ENCODE measurements at places on chromosomes 2 and 18.

DNA sequence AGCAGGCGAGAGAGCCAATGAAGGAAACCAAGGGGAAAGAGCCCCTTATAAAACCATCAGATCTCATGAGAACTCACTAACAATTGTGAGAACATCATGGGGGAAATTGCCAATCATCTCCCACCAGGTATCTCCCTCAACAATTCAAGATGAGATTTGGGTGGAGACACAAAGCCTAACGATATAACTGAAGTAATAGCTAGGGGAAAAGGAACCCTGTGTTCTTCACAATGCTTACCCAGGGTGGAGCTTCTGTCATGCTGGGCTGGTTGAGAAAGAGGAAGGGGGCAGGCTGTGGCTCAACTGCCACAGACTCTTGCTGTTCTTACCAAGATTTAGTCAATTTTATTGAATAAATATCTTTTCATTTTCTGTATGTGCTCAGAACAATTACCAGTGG, 392.1 kb upstream of the HS6ST1 start:
- no peak for DNase-seq

DNA sequence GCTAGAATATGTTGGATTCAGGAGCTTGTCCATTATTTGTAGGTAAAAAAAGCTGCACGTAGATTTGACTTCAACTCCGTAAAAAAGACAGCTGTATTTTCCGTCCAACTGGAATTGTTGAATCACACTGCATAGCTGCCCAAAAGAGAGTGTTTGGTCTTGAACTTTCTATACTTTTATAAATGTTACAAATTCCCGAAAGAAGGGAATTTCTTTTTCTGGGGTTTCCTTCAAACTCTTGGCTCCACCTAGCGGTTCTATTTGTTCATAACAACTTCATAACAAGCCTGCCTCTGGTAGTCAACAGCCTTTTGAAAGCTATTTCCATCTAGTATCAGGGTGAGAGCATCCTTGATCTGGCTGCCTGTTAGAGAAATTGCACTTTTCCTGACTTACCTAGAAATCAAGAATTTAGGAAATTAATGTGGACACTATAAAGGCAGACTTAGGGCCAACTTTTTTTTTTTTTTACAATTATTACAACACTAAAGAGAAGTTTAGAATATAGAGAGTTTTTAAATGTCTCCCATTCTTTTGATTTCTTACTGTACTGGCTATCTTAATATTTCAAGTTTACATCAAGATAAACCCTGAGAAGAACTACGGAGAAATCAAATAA, 48.1 kb downstream of the TMEM185B start:
- no peak for DNase-seq

DNA sequence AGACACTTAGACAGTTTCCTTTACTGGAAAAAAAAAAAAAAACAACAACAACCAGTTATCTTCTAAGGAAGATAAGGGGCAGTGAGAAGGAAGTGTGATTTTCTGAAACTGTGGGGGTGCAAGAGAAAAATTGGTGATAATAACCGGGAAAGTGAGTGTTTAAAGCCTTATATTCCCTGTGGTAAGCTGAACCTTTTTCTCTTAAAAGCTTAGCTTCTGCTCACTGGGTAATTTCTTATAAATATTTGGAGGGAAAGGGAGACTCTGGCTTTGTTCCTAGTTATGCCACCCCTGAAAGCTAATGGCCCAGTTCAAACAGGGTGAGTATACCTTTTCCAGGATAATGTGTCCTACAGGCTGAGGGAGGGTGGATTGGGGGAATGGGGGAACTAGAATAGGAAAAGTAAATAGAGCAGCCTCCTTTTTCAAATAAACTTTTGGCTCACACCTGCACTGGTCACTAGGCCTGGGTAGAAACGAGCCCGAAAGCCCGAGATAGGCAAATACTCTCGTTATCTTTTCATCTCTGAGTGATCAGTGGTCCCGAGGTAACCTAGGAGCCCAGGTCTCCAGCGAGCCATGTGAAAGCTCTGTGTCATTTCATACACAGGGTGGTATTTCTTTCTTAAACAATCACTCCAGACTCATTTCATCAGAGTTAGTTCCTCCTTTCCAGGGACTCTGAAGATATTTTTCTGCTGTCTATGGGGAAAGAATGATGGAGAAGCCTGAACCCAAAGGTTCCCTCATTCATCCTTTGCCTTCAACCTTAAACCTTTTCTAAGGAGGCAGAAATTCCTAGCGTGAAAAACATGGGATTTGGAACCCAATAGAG, 15.5 kb upstream of the SRBD1 start:
- DNase-seq: no peak

DNA sequence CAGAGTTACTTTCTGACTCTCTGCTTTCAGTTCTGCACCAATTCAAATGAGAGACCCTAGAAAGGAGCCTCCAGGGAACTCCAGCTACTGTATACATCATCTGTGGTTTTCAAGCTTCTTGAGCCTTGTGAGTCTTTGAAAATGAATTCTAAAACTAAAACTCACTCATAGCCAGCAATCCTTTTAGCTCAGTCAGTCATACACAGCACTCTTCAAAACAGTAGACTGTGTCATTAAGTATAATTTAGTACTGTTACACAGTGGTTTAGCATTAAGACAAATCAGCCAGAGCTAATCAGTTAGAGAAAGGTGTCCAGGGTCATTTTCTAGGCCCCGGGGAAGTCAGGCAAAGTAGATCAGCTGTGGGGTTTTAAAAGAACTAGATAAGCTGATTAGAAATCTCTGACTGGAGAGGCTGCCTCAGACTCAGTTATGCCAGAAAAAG, 322.1 kb upstream of the THUMPD2 start:
- no peak for DNase-seq

DNA sequence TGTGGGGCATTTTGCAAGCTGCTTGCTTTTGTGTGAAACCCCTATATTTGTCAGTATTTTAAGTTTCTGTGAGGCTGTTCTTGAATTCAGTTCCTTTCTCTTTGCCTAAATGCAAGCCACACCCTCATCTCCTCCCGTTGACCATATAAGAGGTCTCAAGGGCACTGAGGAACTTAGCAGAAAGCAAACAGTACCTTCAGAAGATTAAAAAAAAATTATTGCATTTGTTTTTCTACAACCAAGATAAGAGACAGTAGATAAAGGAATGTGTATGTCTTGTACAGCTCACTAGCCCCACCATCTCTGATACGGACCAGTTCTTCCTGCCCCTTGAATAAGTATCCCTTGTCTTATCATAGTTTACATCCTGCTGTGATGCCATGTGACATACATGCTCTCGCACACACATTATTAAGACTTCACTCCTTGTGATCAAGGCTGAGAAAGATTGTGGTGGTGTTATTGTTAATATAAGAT, 64.2 kb downstream of the NPAS2 start:
- no peak for DNase-seq

GRCh38 chr2:226877491-226877890, 41.6 kb downstream of the RHBDD1 start:
- DNase-seq: no peak

- DNase-seq: no peak
Measured at GRCh38 chr2:212154477-212154878, 384.1 kb downstream of the ERBB4 start.

- DNase-seq: no peak
Measured at GRCh38 chr2:128894896-128895295, 576.2 kb upstream of the HS6ST1 start.

Data from activated T-cell treated with anti-CD3 and anti-CD28 coated beads, Interleukin-2, amount 50 U/mL, for 72 hours (primary cell).